Cardiac ventricle fibroblast (primary cell): ENCODE measurements at places on chromosomes 5 and 9. TPM values are rescaled to one million over a fixed set of nuclear protein-coding genes. Genes with fewer than 3 reads are reported as not detected.

EGFLAM gene
- 1.6 and 4.8 TPM in 2 replicates for total RNA-seq

CDC25C gene
- total RNA-seq = 0.83 and 0.94 TPM in 2 replicates

ADCY2 gene
- not detected in 2 replicates for total RNA-seq

MRPS30 gene
- total RNA-seq = 51.1 and 55.8 TPM in 2 replicates

FOXD4L5 gene
- total RNA-seq = 0.37 TPM in 1 of 2 replicates, not detected in the other

INSYN2B gene
- 10.7 and 14.5 TPM in 2 replicates for total RNA-seq

HSPB3 gene
- not detected in 2 replicates for total RNA-seq

NTRK2 gene
- 1.1 and 1.2 TPM in 2 replicates for total RNA-seq

PCDHGB7 gene
- total RNA-seq = 19.9 and 21.6 TPM in 2 replicates

SLC34A1 gene
- not detected in 2 replicates for total RNA-seq

PCDHAC2 gene
- 0.12 and 0.15 TPM in 2 replicates for total RNA-seq

HK3 gene
- total RNA-seq = not detected in 2 replicates

MEIKIN gene
- 0.12 TPM in 1 of 2 replicates, not detected in the other for total RNA-seq

ATP6V1G1 gene
- 104 and 118 TPM in 2 replicates for total RNA-seq

IL5 gene
- total RNA-seq = not detected in 2 replicates

CCL27 gene
- total RNA-seq = not detected in 2 replicates

SH3GL2 gene
- total RNA-seq = not detected in 2 replicates

CLIC3 gene
- 0.83 and 3.2 TPM in 2 replicates for total RNA-seq

PRR16 gene
- 21.3 and 29.0 TPM in 2 replicates for total RNA-seq

CTXN3 gene
- not detected in 2 replicates for total RNA-seq

APBB3 gene
- 8.4 and 9.0 TPM in 2 replicates for total RNA-seq

ADAMTS16 gene
- total RNA-seq = not detected in 2 replicates

PNPLA7 gene
- total RNA-seq = 1.9 and 3.3 TPM in 2 replicates

DIPK1B gene
- total RNA-seq = 5.4 and 9.2 TPM in 2 replicates

ACSL6 gene
- total RNA-seq = not detected in 2 replicates

APBA1 gene
- 1.7 and 2.4 TPM in 2 replicates for total RNA-seq

FOXD4 gene
- 0.12 TPM in 1 of 2 replicates, not detected in the other for total RNA-seq

ACTBL2 gene
- not detected in 2 replicates for total RNA-seq

NR2F1 gene
- 43.0 and 45.7 TPM in 2 replicates for total RNA-seq

LCN15 gene
- total RNA-seq = not detected in 2 replicates

TAF1L gene
- not detected in 2 replicates for total RNA-seq

GABRA6 gene
- total RNA-seq = not detected in 2 replicates

FOXE1 gene
- not detected in 2 replicates for total RNA-seq
